ENCODE measurements at places on chromosomes 3 and 15. TPM values are rescaled to one million over a fixed set of nuclear protein-coding genes. Genes with fewer than 3 reads are reported as not detected.

DNA sequence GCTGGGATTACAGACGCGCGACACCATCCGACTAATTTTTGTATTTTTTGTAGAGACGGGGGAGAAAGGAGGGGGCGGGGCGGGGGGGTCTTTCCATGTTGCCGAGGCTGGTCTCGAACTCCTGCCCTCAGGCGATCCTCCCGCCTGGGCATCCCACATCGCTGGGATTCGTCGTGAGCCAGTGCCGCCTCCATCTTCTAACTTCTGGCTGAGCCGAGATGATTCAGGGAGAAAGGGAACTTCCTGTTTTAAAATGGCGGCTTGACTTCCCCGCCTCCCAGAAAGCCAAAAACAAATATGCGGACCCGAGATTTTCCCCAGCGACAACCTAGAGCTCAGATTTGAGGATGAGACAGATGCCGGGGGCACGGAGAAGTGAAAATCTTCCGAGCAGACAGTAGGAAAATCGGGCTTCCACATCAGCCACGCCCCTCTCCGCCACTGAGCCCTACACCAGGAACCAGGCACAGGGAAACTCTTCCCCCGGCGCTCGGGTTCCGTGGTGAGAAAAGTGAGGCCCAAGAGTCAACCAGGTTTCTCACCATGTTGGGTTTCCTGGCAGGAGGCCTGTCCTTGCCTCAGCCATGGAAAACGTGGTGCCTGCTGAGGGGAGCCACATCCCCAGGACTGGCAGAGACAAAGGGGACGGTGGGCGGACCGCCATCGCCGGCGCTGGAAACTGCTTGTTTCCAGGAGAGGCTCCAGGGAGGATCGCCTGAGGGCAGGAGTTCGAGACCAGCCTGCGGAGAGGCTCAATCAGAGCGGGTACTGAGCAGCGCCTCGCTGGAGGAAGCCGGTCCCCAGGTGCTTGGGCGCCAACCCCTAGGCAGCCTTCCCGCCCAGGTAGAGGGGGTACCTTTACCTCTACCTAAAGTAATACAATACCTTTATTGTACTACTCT lies 18.7 kb downstream of the CHST14 start:
- no peak for DNase-seq

The NEIL1 gene
- 11.4 TPM for polyA plus RNA-seq

The SLITRK3 gene
- polyA plus RNA-seq: not detected

- no peak for DNase-seq
Measured at GRCh38 chr3:47650294-47650693, 71.6 kb upstream of the CSPG5 start.

The P2RY12 gene
- polyA plus RNA-seq: not detected

The ADCY5 gene
- polyA plus RNA-seq: 0.21 TPM

The IMP3 gene
- polyA plus RNA-seq: 56.2 TPM

- DNase-seq: peak; percentile 74
Measured at GRCh38 chr3:169811631-169812331, 889 bp upstream of the LRRIQ4 start.

DNA sequence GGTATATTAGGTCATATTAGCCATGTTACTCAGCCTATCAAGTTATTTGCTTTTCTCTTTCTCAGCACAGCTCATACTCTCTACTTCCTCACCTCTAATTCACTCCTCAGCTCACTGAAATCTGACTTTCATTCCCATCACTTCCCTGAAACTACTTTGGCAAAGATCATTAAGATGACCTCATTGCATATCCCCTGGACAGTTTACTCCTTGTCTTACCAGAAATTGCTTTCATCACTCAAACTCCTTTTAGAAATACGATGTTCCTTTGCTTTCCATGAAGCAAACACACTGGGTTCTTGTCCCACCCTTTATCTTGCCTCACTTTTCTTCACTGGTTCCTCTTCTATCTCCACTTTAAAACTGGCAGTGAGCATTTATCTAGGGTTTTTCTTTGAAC lies 354.4 kb downstream of the TUSC7 start:
- no peak for DNase-seq

GRCh38 chr3:106193876-106194275 lies 325.1 kb upstream of the CBLB start:
- no peak for DNase-seq

- DNase-seq: no peak
Measured at GRCh38 chr3:148269816-148270215, 427.9 kb upstream of the AGTR1 start.

The NXPE3 gene
- polyA plus RNA-seq: 21.3 TPM

The MAP1A gene
- polyA plus RNA-seq: 5.3 TPM

DNA sequence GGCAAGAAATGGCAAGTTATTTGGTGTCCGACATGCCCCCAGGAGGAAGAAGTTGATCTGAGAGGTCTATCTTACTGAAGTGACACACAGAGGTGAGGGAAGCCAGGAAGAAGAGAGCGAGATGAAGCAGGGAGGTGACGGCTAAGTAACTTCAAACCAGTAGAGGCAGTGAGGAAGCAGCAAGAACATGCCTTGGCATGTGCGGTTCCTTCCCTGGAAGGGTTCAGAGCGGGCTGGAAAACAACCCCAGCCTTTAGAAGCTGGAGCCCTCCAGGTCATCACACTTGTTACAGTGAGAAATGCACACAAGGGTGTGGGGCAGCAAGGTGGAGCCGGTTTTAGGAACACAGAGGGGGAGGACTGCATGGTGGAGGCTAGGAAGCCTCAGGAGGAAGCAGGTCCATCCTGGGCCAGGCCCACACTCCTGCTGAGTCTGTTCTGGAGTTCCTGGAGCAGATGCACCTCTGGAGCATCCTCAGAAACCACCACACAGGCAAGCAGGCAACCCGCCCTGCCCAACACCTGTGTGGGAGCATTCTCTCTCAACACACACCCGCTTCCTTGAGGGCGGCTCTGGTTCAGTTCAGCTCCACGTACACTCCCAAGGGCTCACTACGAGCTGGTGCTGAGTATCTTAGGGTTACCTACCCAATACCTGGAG lies 47.1 kb downstream of the POC1A start:
- DNase-seq: no peak

The TRIM42 gene
- polyA plus RNA-seq: not detected

- peak; percentile 63 for DNase-seq
Measured at GRCh38 chr15:44427756-44428724, 611 bp downstream of the CTDSPL2 start.

GRCh38 chr3:133361011-133361410 lies 38.8 kb upstream of the BFSP2 start:
- DNase-seq: no peak

DNA sequence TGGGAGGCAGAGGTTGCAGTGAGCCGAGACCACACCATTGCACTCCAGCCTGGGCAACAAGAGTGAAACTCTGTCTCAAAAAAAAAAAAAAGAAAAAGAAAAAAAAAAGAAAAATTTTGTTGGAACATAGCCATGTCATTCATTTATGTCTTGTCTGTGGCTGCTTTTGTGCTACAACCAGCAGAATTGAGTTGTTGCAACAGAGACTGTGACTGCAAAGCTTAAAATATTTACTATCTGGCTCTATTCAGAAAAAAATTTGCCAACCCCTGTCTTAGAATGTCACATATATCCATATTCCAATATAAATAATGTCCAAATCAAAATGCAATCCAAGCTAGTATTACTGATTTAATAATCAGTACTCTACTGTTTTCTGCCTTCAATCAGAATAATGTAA lies 25.1 kb downstream of the CD80 start:
- DNase-seq: no peak

DNA sequence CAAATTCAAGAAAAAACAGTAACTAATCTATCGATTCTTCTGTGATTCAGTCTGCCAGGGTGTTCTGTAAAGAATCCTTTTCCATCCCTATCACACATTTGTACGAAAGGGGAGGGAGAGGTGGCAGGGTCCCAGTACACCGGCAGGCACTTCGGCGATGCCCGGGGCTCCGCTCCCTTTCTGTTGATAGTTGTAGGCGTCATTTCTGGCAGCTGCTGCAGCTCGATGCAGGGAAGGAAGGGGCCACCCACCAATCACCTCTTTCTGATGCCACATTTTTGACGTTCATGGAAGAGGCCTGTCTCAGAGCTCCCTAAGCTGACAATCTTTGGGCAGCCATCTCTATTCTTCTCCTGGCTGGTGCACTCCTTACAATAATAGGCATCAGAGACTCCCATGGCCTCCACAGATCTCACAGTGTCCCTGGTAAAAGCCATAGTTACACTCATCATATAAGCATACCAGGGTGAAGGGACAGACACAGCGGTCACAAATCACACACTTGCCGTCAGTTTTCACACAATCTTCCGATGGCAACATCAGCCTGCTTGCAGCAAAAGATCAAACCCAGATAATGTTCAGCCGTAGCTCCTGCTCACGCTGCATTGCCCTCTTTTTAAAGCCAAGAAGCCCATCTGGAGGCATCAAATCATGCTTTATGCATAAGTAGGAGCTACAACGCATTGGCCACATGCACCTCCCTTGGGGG lies 60.8 kb upstream of the ZBTB38 start:
- DNase-seq: no peak

The ZIC1 gene
- 11.3 TPM for polyA plus RNA-seq

The DUOXA2 gene
- not detected for polyA plus RNA-seq

GRCh38 chr3:11226042-11226370 lies 46.2 kb upstream of the ATG7 start:
- no peak for DNase-seq

The MST1R gene
- 0.23 TPM for polyA plus RNA-seq

GRCh38 chr15:75420698-75421097 lies 30.8 kb downstream of the SIN3A start:
- DNase-seq: no peak

DNA sequence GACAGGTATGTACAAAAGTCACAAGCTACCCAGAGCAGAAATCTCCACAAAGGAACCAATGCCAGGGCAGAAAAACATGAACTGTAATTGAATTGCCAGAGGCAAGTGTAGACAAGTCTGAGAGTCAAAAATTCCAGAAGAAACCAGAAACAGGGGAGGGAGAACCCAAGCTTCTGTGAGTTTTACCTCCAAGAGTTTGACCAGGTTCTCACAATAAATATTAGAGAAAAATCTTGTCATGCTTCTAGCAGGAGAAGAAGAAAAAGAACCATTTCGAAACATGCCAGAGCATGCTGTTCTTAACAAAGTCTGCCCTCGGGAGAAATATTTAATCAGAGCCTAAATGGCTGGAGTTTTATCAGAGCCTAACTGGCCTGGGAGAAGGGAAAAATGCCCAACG lies 32.5 kb upstream of the AP3B2 start:
- DNase-seq: no peak

DNA sequence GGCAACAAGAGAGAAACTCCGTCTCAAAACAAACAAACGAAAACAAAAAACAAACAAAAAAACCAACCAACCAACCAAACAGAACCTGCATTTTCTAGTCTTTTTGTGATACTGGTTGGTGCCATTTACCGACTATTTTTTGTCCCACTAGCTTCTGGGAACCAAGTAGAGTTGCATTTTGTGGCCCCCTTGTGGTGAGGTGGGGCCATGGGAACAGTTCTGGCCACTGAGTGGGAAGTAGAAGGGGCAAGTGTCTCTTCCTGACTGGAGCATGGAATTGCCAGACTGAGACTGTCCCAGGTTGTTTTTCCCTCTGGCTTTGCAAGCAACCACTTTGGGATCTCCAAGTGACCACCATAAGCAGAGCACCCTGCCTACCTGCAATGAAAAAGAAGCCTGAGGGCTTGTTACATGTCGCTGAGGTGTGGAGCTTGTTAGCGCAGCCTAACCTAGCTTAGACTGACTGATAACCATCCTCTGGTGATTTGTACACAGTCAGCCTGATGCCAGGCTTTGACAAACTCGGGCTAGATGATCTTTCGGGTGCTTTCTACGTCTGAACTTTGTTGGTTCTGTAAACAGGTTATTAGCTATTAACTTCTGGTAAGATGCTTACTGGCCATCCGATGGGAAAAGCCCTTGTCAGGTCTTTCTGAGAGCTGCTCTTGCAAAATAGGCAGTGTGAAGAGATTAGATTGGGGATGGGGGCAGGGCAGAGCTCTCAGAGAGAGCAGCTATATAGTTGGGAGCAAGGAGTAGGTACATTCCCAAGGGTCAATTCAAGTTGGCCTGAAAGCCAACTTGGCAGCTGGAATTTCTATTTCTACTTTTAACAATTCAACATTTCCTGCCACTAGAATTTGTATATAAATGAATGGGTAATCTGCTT lies 172.2 kb downstream of the SSR3 start:
- no peak for DNase-seq

- DNase-seq: peak; percentile 54
Measured at GRCh38 chr15:63752075-63752684, 81.6 kb downstream of the HERC1 start.

The MYZAP gene
- 0.07 TPM for polyA plus RNA-seq

The COL8A1 gene
- 16.7 TPM for polyA plus RNA-seq

- DNase-seq: peak; percentile 62
Measured at GRCh38 chr3:99789011-99789721, 28.5 kb upstream of the CMSS1 start.

DNA sequence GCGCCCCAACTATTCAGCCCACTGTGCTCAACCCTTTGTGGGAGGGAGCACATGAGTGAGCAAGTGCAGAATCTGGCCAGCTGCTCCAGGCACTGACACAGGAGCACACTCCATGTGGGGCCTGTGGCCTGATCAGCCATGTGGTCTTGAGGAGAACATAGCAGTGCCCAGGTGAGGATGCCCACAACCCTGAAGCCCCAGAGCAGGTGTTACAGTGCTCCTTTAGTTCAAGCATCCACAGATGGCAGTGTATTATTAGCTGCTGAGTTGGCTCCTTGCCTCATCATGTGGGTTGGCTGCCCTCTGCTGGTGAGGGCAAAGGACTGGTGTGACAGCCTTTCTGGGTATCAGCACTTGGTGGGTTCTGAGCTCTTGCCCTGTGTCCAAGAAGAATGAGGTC lies 1588.2 kb downstream of the SI start:
- no peak for DNase-seq

DNA sequence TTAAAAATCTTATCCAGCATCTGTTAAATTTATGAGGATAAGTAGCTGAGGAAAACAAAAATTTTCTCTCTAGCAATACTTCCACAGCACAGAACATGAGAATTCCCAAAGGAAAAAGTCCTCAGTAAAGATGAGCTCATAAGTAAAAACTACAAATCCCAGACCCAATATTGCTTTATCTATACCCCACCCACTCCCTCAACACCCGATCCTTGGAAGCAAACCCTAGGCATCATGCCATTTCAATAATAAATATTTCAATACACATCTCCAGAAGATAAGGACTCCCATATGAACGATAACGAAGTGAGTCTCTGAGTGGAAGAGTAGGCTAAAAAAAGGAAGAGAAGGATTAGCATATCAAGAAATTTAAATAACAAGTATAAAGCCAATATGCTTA lies 8.3 kb upstream of the PRR20G start:
- no peak for DNase-seq

DNA sequence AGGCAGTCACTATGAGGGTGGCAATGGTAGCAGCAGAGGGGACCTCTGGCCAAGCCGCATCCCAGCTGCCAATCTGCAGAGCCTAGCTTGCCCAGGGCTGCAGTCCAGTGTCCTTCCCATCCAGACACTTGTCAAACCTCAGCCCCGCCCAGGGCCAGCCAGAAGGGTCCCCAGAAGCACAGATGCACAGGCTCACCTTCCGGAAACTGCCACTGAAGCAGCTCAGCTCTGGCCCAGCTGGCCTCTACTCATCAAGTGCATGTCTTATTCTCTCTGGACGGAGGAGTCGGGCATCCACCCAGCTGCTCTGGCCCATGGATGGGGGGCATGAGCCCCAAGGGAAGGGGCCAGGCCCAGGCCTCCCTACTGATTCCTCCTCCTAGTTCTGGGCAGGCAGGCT lies 69.2 kb downstream of the DNAJB8 start:
- peak; percentile 52 for DNase-seq

The XRN1 gene
- polyA plus RNA-seq: 3.8 TPM

- DNase-seq: no peak
Measured at GRCh38 chr15:48548455-48548854, 97.1 kb downstream of the FBN1 start.

All from SK-N-SH (cell line).